ENCODE measurements at places on chromosomes 2 and 18.

- ATAC-seq, result no peak
Measured at GRCh38 chr18:64785686-64786085, 636.8 kb upstream of the LINC00305 start.

DNA sequence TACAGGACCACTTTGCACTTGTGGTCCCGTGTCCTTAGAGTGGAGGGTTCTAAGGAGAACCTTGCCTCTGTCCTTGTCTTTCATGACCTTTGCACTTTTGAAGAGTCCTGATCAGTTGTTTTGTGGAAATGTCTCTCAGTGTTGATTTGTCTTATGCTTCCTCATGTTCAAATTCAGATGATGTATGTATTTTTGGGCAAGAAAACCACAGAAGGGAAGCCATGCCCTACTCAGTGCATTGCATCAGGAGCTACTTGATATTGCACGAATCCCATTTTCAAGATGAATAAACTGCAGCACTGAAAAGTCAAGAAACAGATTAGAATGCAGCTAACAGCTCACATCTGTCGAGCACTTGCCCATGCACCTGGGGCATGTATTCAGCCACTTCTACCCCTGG is 152.2 kb downstream of the INHBB start:
- no peak for ATAC-seq

- peak; percentile 27 for ATAC-seq
Measured at GRCh38 chr2:55049043-55049820, 1.0 kb downstream of the RTN4 start.

DNA sequence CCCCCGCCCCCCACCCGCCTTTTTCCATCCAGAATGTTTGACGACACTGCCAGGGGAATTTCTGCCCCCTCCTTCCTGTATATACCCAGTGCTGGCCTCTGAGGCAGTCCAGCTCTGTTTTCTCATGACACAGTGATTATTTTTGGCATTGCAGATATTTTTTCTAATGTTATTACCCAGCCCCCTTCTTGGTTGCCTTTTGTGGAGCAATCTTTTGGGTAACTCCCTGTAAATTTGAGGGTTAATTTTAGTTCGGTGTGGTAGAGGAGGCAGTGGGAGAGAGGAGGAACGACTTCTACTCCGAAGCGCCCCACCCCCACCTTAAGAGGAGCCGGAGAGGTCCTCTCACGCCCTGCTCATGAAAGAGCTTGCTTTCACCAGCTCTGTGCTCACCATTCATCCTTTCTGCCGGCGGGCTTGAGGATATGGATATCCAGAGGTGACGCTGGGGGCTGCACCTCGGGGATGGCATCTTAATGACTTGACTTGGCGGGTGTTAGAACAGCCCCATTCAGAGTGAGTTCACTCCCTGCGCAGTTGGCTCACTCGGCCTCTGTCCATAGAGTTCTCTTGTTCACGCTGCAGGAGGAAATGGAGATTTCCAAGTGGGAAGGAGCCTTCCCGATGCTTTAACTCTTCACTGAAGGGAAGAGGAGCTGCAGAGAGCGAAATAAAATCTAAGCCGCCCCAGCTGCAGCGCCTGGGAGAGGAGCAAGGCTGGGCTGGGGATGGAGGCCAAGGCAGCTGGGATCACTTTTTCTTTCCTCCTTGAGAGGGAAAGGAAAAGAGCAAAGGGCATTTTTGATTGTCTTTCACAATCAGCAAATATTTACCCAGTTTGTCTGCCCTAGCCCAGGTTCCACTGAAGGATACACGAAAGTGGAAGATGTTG is 38.4 kb downstream of the EPAS1 start:
- ATAC-seq, result peak; percentile 6

GRCh38 chr18:57523171-57523956 is 63.1 kb downstream of the FECH start:
- no peak for ATAC-seq

GRCh38 chr18:77967071-77967470 is 717.4 kb downstream of the GALR1 start:
- no peak for ATAC-seq

DNA sequence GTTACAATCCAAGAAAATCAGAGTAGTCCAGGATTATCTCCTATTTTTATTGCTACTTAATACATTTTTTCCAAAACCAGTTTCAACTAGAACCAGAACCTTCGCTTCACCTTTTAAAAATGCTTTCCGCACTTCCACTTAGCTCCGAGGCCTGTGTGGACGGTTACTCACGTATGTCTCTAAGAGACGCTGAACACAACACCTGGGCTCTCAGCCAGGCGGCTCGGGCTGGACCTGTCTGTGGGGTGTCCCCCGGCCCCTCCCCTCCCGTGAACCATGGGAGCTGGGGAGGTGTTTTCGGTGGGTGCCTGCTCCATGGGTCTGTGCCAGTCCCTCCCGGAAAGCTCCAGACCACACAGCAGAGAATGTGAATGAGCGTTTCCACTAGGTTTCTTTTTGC is 223.8 kb downstream of the GLI2 start:
- no peak for ATAC-seq
